NCI-H2081 (cell line): ENCODE measurements at places on chromosomes 6 and 20.

DNA sequence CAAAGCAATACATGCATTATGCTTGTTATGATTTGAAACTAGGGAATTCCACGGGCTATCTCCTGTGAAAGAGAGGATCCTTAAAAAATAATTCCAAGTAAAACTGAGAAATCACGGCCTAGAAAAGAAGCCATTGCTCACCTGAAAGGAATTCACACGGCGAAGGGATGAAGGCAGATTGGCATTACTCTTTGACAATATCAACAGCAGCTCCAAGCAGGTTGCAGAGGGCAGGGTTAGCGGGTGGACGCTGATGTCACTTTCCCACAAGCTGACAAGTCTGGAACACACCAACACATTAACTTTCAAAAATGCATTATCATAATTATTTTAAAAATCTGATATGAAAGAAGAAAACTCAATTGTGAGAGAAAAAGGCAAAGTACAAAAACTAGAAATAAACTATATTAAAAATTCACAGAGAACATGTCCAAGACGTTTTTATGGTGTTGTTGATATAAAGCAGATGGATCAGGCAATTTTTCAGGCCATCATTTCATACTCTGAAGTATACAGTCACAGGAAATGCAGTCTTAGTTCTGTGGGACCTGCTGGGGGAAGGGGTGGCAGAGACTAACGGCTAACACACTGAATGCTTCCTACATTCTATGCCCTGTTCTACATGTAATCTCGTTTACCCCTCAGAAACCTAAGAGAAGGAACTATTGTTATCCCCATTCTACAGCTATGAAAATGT lies 108.3 kb downstream of the UBE3D start:
- no peak for DNase-seq

GRCh38 chr20:8089668-8090067 lies 42.4 kb upstream of the PLCB1 start:
- DNase-seq: no peak

- no peak for DNase-seq
These were observed 31.9 kb upstream of the MAPK13 start for GRCh38 chr6:36098253-36098919.

DNA sequence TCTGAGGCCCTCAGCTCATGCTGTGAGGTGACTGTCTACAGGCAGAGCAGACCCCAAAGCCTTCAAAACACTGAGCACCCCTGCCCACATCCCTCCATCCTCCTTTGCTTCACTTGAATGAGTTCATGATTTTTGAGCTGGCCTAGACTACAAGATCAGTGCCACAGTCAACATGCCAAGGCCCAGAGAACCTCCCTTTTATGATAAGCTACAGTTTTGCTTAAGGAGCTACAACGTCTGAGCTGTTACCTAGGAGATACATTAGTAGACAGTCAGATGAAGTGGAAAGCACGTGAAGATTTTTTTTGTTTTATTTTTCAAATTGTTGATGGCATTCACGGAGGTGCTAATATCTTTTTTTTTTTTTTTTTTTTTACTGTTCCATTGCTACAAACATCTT lies 139.0 kb downstream of the SOBP start:
- DNase-seq: no peak

- no peak for DNase-seq
These were observed 247.5 kb downstream of the TMEM242 start for GRCh38 chr6:157075549-157076450.

DNA sequence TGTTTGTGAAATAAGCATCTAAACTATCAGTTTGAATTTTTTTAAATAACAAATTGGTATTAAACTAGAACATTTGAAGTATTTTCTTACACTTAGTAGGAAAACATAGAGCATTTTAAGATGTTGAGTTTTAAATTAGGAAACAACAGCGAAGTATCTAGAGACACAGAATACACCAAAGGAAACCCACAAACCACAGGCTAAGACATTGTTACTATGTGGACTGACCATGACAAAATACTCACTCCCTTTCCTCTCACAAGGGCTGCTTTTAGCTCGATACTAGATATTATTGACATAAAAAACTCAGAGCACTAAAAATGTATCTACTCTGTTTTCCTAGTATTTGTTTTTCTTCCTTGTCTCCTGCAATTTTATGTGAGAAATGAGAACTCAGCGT lies 266.0 kb upstream of the CITED2 start:
- DNase-seq: no peak

GRCh38 chr20:58976061-58976730 lies 4.9 kb upstream of the NELFCD start:
- DNase-seq: no peak
